ENCODE measurements at places on chromosomes 7 and 10.

DNA sequence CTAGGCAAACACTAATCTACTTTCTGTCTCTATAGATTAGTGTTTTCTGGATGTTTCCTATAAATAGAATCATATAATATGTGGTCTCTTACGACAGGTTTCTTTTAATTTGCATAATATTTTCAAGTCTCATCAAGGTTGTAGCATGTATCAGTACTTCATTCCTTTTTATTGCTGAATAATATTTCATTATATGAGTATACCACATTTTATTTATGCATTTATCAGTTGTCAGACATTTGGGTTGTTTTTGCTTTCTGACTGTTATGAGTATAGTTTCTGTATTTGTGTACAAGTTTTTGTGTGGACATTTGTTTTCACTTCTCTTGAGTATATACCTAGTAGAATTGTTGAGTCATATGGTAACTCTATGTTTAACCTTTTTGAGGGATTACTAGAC, 48.2 kb downstream of the SHOC2 start:
- no peak overlapping the region for H3K27ac ChIP-seq
- H3K4me1 ChIP-seq = peaks cover 9% of the 10 kb centered on the region
- DNase-seq = no peak

DNA sequence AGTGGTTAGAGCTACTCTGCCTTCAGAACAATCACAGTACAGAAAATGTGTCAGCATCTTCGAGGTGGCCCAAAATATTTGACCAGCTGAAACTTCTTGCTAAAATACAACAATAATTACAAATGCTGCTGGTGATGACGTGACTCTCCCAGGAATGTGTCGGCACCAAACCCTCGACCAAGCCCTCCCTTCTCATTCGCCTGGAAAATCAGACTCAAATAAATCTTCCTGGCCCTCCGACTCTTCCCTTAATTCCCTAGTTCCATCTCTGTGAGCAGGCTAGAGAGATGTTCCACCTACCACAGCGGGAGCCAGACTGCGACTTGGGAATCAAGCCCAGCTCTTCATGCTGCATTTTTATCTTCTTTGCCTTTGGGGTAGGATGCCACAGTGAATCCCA, 4.1 kb downstream of the PRSS2 start:
- H3K27ac ChIP-seq = no peak overlapping the region
- no peaks in the 10 kb centered on the region for H3K36me3 ChIP-seq
- no peak for DNase-seq
- no peaks in the 10 kb centered on the region for H3K27me3 ChIP-seq
- no peaks in the 10 kb centered on the region for H3K4me1 ChIP-seq
- H3K4me3 ChIP-seq = no peak overlapping the region

DNA sequence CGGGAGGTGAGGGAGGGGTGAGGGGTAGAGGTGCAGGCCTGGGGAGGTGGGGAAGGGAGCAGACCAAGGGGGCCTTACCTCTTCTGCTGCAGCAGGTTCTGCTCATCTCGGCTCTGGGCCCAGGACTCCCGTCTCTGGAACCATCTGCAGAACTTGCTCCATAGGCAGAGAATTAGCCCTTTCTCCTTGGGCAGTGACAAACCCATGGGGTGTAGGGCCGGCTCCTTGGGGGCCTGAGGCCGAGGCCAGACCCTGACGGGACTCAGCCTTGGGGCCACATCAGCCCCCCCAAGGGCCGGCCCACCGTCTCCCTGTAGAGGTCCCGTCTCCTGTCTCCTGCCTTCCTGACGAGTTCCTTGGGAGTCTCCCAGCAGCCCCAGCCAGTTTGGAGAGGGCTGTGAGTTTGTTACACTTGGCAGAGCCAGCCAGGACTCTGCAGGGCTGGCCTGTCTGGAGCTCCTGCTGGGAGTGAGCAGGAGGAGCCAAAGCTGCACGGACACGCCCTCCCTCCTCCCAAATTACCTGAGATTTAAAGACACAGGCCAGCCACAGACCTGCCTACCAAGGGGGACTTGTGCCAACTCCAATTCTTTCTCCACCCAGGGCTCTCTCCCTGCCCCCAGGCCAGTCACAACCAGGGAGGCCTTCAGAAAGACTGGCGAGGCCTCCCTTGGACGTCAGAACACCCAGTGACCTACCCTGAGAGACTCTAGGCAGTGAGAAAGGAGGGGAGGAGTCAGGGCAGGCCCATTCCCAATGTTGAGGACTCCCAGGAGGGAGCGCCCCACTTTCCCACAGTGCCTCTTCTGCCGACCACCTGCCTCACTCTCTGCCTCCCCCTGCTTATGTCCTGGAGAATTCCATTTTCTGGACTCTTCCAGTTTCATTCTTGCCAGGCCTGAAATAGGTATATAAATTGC, at the start of gene TRPV6:
Gene TRPV6, minus strand, starts transcription at position 435 of the 920 bp plus-strand sequence.
- no peak for DNase-seq
- H3K4me1 ChIP-seq = no peaks in the 10 kb centered on the region
- H3K27ac ChIP-seq = no peak within 1 kb of the TSS
- H3K4me3 ChIP-seq = no peak within 1 kb of the TSS
- H3K36me3 ChIP-seq = no peaks in the 10 kb centered on the region

DNA sequence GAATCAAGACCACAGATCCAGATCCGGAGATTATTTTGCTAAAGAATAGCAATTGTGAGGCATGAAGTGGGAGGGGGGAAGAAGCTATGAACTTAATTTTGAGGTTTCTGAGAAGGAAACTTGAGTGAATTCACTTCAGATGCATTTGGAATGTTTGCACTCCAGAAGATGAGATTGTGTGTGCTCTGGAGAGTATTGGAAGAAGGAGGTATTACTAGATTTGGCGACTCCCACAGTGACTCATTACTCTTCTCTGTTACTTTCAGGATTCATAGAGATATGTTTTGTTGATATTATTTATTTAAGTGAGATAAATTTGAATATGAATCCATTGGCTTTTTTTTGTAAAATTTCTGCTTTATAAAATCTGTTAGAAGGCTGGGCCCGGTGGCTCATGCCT, 80.7 kb downstream of the ANKRD30A start:
- no peaks in the 10 kb centered on the region for H3K4me1 ChIP-seq
- no peaks in the 10 kb centered on the region for H3K36me3 ChIP-seq
- no peak for DNase-seq
- no peaks in the 10 kb centered on the region for H3K27me3 ChIP-seq

GRCh38 chr10:108445746-108446145, 1281.2 kb upstream of the SORCS1 start:
- DNase-seq = no peak
- H3K36me3 ChIP-seq = no peaks in the 10 kb centered on the region
- no peak overlapping the region for H3K4me3 ChIP-seq

DNA sequence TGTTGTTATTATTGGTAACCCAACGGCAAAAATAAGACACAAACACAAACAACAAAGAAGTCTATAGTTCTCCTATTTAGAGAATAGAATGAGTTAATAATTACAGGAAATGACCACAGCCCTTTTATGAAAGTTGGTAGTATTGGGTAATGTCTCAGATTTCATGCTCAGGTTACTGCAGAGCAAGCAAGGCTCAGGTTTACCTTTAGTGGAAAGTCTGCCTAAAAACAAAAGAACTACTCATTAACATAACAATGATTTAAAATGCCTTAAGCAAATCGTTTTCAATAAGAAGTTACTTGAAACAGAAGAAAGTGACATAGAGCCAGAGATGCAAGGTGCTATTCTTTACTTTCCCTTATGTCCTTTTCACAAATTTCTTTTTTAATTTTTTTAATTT, 441.2 kb downstream of the PLXDC2 start:
- no peaks in the 10 kb centered on the region for H3K4me1 ChIP-seq
- DNase-seq = no peak
- H3K36me3 ChIP-seq = no peaks in the 10 kb centered on the region
- H3K27ac ChIP-seq = no peak overlapping the region
- no peaks in the 10 kb centered on the region for H3K27me3 ChIP-seq

GRCh38 chr10:116721547-116722392, 20.6 kb downstream of the HSPA12A start:
- H3K36me3 ChIP-seq = no peaks in the 10 kb centered on the region
- no peaks in the 10 kb centered on the region for H3K27me3 ChIP-seq
- no peak for DNase-seq
- no peak overlapping the region for H3K4me3 ChIP-seq
- H3K27ac ChIP-seq = no peak overlapping the region

- no peak for DNase-seq
- no peaks in the 10 kb centered on the region for H3K27me3 ChIP-seq
- peaks cover 20% of the 10 kb centered on the region for H3K4me1 ChIP-seq
- no peak overlapping the region for H3K27ac ChIP-seq
- no peak overlapping the region for H3K4me3 ChIP-seq
Measured at GRCh38 chr10:17429490-17429889, 24.9 kb downstream of the ST8SIA6 start.

DNA sequence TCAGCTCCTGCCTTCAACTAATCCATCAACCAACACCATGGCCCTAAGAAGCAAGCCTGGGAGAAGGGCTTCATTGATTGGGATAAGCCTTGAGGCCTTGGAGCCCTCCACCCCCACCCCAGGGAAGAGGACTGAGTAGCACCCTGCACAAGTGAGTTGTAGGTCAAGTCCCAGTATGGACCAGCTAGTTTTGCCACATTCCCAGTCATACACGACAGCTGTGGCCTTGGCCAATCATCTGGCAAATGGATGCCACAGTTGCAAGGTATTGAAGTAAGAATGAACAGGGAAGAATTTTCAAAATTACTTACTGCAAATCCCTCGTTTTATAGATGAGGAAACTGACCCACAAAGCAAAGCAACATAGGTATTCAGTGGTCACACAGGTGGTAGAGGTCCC, 109.7 kb downstream of the STRA8 start:
- DNase-seq = no peak
- H3K27ac ChIP-seq = no peak overlapping the region
- H3K4me1 ChIP-seq = no peaks in the 10 kb centered on the region

GRCh38 chr7:37287131-37287855, 161.4 kb downstream of the ELMO1 start:
- no peak overlapping the region for H3K27ac ChIP-seq
- no peaks in the 10 kb centered on the region for H3K36me3 ChIP-seq
- H3K27me3 ChIP-seq = no peaks in the 10 kb centered on the region
- H3K4me3 ChIP-seq = no peak overlapping the region
- peaks cover 53% of the 10 kb centered on the region for H3K4me1 ChIP-seq
- no peak for DNase-seq

DNA sequence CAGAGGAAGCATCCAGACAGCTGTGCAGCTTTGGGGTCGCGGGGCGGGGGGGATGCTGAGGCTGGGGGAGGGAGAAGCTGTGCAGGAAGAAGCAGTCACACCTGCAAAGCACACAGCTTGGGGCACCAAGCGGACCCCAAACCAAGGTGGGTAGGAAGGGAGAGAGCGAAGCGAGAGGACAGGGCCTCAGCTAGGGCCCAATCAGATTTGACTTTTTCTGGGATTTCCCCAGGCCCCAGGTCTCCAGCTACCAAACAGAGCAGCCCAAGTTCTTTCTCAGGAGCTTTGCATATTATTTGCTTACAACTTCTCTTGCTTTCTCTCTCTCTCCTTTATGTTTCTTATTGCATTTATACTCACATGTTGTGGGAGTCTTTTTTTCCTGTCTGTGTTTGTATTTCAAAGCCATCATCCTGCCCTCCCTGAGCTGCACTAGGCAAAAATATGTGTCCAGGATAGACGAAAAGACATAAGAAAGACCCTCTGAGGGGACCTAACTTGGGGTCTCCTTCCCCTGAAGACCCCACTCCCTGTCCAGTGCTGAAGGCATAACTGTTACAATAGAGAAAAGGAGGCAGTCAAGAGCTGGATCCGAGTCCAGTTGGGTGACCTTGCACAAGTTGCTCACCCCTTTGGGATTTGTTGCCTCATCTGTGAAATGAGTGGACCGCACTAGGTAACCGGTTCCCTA, 50.6 kb upstream of the SMNDC1 start:
- no peak overlapping the region for H3K27ac ChIP-seq
- H3K36me3 ChIP-seq = no peaks in the 10 kb centered on the region
- no peak overlapping the region for H3K4me3 ChIP-seq
- peaks cover 17% of the 10 kb centered on the region for H3K4me1 ChIP-seq
- DNase-seq = no peak

DNA sequence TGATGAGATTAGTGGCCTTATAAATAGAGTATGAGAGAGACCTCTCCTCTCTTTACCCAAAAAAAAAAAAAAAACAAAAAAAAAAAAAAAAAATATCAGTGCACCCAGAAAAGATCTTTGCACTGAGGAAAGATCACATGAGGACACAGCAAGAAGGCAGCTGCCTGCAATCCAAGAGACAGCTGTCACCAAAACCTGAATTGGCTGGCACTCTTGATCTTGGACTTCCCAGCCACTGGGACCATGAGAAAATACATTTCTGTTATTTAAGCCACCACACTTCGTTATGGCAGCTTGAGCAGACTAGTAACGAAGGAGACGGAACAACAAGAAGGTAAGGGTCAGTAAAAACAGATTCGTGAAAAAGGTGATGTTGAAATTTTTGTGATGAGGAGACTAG, 47.0 kb downstream of the TMEM106B start:
- no peak overlapping the region for H3K27ac ChIP-seq
- no peak for DNase-seq
- no peaks in the 10 kb centered on the region for H3K4me1 ChIP-seq

GRCh38 chr10:52951824-52952223, 179.2 kb upstream of the MBL2 start:
- no peak overlapping the region for H3K4me3 ChIP-seq
- DNase-seq = peak; percentile 17
- no peaks in the 10 kb centered on the region for H3K27me3 ChIP-seq
- H3K4me1 ChIP-seq = no peaks in the 10 kb centered on the region
- H3K27ac ChIP-seq = no peak overlapping the region
- H3K36me3 ChIP-seq = no peaks in the 10 kb centered on the region

GRCh38 chr7:16114071-16114470, 307.3 kb downstream of the CRPPA start:
- no peak for DNase-seq
- H3K36me3 ChIP-seq = no peaks in the 10 kb centered on the region
- no peaks in the 10 kb centered on the region for H3K27me3 ChIP-seq
- no peak overlapping the region for H3K27ac ChIP-seq
- H3K4me3 ChIP-seq = no peak overlapping the region

- no peaks in the 10 kb centered on the region for H3K36me3 ChIP-seq
- no peak overlapping the region for H3K4me3 ChIP-seq
- H3K4me1 ChIP-seq = no peaks in the 10 kb centered on the region
- no peak overlapping the region for H3K27ac ChIP-seq
- no peak for DNase-seq
- H3K27me3 ChIP-seq = no peaks in the 10 kb centered on the region
Measured at GRCh38 chr10:16231734-16232435, 204.9 kb upstream of the PTER start.

GRCh38 chr7:158113321-158114025, 474.1 kb downstream of the PTPRN2 start:
- H3K27ac ChIP-seq = no peak overlapping the region
- DNase-seq = no peak
- no peaks in the 10 kb centered on the region for H3K27me3 ChIP-seq
- no peaks in the 10 kb centered on the region for H3K36me3 ChIP-seq
- no peaks in the 10 kb centered on the region for H3K4me1 ChIP-seq

GRCh38 chr7:34133356-34133982, 228.1 kb downstream of the BMPER start:
- no peaks in the 10 kb centered on the region for H3K27me3 ChIP-seq
- no peaks in the 10 kb centered on the region for H3K4me1 ChIP-seq
- no peak for DNase-seq
- no peak overlapping the region for H3K27ac ChIP-seq

Data from heart left ventricle (tissue), 16 donors.